ENCODE measurements at places on chromosomes 2 and 18.

DNA sequence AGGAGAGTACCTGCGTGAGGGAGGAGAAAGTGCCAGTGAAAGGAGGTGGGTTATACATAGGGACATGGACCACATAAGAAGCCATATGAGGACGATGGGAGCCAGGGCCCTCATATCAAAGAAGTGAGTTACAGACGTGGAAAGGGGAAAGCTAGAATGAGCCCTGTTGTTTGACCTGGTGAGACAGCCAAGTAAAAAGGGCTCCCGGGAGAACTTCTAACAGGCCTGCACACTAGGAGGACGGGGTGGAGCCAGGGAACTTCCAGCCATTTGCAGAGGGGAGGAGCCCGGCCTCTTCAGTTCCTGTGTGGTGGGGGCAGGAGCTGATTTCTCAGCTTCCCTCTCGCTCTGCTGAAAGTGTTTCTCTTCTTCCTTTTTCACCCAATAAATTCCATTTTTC, 84.1 kb upstream of the SLC66A3 start:
- no peak for DNase-seq

- DNase-seq: no peak
These were observed 462.7 kb downstream of the METTL4 start for GRCh38 chr18:2108591-2108990.

GRCh38 chr2:100647709-100648108, 84.9 kb downstream of the PDCL3 start:
- DNase-seq: no peak

DNA sequence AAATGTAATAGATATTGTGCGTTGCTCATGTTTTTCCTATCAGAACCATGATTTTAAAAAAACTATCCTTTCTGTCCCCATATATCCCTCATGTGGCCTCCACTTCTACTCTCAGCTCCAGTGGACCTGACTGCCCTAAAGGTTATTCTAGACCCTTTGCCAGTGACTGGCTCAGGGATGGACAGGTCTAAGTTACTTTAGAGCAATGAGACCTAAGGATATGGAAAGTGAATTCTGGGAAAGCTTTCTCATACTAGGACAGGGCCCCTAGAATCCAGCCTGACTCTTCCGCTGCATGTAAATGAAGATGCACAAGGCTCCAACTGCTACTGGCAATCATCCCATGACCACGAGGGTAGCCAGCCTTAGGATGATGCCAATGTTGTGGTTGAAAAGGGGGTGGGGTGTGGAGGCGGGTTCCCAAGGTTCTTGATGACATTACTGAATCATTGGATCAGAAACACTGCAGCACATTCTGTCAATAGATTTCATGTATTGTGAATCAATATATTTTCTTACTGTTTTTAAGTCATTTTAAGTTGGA, 21.3 kb downstream of the C2orf69 start:
- DNase-seq: no peak

DNA sequence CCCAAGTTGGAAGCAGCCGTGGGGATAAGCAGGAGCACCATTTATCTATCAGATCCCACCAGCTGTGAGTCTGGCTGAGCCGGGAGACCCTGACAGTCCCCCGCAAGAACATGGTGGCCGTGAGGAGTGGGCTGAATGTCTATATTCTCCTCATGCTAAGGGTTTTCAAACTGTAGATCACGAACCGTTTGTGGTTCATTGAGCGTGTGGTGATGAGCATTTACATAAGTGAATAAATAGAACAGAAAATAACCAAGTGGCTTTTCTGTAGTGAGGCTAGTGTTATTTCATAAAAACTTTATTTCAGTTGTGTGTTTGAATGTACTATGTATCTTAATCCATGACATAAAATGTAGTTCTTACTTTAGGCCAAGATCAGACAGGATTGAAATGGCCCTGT, 190.2 kb upstream of the APCDD1 start:
- DNase-seq: no peak

DNA sequence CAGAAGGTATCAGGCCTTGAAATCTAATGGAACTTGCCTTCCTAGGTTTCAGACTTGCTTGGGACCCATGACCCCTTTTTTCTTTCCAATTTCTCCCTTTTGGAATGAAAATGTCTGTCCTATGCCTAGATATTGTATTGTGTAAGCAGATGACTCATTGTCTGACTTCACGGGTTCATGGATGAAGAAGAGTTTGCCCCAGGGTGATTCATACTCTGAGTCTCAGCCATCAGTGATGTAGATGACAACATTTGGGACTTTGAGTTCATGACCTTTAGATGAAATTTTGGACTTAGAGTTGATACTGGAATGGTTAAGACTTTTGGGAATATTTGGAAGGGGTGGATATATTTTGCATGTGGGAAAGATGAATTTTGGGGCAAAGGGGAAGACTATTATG, 11.2 kb upstream of the SCYGR5 start:
- DNase-seq: no peak

GRCh38 chr18:52615943-52616342, 275.9 kb downstream of the DCC start:
- DNase-seq: no peak

GRCh38 chr2:5093518-5093917, 598.7 kb upstream of the SOX11 start:
- no peak for DNase-seq
